ENCODE measurements at places on chromosomes 1 and 21.
A peak's percentile ranks its signal among the peaks of the same experiment; 100 is the strongest.

DNA sequence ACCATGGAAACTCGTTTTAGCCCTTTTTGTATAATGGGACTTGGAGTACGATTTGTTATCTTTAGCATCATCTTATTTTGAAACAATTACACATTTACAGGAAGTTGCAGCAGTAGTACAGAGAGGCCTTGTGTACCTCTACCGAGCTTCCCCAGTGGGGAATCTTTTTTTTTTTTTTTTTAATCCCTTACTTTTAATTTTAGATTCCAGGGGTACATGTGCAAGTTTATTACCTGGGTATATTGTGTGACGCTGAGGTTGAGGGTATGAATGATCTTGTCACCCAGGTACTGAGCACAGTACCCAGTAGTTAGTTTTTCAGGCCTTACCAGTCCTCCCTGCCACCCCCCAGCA is 45.9 kb downstream of the HHAT start:
- no peak for DNase-seq

GRCh38 chr1:14662116-14662515 is 63.6 kb downstream of the KAZN start:
- no peak for DNase-seq

- no peak for DNase-seq
These were observed 9.2 kb upstream of the OR1C1 start for GRCh38 chr1:247769603-247770002.

DNA sequence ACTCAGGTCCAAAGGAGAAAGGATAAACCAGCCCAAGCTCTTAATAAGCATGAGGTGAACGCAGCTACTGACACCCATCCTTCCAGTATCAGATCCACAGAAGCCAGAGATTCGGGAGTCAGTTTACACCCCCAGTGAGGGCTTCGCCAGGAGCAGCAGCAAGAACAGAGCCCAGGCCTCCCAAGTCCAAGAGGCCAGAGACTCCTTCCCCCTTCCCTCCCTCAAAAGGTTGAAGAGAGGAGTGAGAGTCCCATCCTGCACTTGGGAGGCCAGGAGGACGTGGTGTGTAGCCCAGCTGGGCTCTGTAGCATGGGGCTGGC is 72.8 kb downstream of the MRPL37 start:
- no peak for DNase-seq

- no peak for DNase-seq
These were observed 33.8 kb downstream of the HS2ST1 start for GRCh38 chr1:86948212-86948611.

DNA sequence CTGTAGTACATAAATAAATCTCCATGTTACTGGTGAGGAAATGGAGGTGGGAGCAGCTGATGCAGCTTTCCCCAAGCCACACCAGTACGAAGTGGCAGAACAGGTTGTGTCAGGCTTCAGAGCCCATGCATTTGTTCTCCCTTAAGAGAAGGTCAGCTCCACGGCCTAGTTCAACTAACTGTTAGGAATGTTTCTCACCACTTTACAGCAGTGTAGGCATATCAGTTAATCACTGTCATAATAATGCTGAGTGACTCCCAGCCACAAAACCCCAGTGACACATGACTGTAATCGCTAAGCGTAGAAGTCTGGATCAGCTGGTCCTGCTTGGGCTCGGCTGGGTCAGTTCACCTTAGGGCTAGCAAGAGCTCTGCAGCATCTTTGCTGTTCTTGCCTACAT is 90.4 kb downstream of the VPS26C start:
- DNase-seq, result no peak

- DNase-seq, result no peak
These were observed 585 bp downstream of the NEGR1 start for GRCh38 chr1:72281637-72282270.

DNA sequence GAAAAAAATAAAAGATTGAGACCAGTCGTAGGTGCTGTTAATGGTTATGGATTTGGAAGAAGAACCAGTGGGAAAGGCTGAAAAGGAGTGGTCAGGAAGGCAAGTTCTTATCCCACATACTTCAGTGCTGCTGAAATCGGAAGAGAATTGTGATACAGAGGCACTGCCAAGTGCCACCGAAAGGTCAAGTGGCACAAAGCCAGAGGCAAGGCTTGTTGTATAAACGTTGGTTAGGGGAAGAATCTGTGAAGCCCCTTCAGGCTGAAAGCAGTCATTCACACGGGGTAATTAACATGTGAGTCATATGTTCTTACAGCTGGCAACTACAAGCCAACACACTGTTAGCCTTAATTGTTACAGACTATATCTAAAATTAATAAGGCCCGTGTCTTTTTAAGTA is 48.8 kb downstream of the ZBTB40 start:
- no peak for DNase-seq

DNA sequence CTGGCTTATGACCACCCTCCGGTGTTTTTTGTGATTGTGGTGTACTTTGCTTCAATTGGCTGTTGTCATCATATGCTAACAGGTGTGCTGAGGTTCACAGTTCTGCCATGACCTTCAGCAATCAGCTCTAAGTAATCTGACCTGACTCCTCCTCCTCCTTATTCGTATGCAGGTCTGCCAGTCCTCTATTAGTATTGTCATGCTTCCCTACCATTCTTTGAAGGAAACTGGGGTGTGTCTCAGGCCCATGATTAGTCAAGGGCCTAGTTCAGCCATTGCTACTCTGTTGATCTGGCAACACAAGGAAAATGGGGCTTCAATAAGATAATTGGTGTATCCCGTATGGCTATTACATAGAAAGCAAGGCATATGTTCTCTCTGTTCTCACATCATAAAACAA is 332.3 kb upstream of the DPYD start:
- DNase-seq, result no peak

GRCh38 chr21:33650929-33651509 is 8.7 kb downstream of the ITSN1 start:
- DNase-seq, result no peak

- DNase-seq, result no peak
These were observed 562.8 kb downstream of the KIF26B start for GRCh38 chr1:245717611-245718010.

- DNase-seq, result no peak
These were observed 134.7 kb downstream of the KAZN start for GRCh38 chr1:14733048-14733778.

DNA sequence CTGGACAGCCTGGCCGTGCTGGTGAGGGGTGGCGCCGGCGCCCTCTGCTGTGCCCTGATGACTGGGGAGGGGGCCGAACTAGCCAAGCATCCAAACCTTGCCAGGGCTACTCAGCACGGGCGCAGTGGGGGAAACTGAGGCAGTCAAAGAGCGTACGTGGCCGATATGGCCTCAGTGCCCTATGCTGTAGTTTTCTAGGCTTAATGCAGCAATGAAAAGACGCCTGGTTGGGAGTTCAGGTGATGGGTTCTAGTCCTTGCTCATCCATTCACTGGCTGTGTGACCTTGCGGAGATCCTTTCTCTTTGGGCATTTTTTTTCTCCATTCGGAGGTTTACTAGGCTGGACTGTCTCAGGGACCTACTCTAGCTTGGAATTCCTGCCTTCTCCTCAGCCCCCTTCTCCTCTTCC is 822 bp downstream of the MTX1 start:
- DNase-seq, result no peak

GRCh38 chr1:117372863-117373412 is 5.7 kb downstream of the MAN1A2 start:
- no peak for DNase-seq

GRCh38 chr1:102852613-102853012 is 255.7 kb downstream of the COL11A1 start:
- DNase-seq, result no peak

- no peak for DNase-seq
These were observed 2.1 kb downstream of the AK4 start for GRCh38 chr1:65150108-65150463.

- DNase-seq, result no peak
These were observed 17.1 kb downstream of the MORC3 start for GRCh38 chr21:36337099-36337509.

GRCh38 chr21:39182484-39183271 is 573 bp downstream of the PSMG1 start:
- no peak for DNase-seq

DNA sequence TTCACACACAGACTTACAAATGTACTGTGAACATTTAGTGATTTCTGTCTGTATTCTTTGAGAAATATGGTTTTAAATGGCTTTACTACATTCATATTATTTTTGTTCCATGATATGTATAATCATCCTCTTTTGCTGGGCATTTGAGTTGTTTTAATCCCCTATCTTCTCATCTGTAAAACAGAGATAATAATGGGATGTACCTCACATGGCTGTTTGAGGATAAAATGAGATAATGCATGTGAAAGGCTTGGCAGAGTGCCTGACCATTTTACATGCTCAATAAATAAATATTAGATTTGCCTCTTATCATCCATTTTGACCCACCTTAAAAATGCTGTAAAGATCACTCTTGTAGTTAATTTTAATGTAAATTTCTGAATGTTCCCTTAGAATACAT is 197.2 kb downstream of the C1orf94 start:
- DNase-seq, result no peak

DNA sequence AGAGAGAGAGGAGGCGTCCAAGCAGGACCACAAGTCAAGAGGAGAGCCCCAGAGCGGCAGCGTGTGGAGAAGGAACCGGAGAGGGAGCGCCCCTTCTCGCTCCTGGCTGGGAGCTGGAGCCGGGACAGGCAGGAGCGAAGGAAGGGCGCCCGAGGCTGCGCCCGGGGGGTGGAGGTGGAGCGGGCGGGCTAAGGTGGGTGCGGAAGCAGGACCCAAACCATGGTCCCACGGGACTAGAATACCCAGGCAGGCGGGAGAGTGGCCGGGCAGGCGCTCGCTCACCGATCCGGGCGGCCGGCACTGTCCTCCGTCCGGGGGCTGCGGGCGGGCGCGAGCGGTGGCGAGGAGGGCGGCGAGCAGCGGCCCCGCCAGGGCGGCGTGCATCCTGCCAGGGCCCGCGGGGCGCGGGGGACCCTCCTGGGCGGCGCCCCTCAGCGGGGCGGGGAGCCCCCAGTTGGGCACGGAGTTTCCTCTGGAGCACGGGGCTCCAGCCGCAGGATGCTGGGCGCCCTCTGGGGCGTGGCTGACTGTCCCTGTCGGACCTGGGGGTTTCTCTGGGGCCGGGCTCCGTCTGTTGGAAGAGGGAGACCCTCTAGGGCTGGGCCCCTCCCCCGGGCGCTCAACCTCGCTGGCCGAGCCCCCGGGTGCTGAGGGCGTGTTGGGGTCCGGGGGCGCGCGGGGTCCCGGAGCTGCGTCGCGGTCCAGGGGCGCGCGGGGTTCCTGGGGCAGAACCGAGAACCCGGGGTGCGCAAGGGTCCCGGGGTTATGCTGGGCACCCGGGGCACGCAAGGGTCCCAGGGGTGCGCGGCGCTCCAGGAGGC is 569 bp downstream of the TRABD2B start:
- DNase-seq, result no peak

GRCh38 chr1:99527078-99527477 is 118.8 kb upstream of the PALMD start:
- DNase-seq, result no peak

DNA sequence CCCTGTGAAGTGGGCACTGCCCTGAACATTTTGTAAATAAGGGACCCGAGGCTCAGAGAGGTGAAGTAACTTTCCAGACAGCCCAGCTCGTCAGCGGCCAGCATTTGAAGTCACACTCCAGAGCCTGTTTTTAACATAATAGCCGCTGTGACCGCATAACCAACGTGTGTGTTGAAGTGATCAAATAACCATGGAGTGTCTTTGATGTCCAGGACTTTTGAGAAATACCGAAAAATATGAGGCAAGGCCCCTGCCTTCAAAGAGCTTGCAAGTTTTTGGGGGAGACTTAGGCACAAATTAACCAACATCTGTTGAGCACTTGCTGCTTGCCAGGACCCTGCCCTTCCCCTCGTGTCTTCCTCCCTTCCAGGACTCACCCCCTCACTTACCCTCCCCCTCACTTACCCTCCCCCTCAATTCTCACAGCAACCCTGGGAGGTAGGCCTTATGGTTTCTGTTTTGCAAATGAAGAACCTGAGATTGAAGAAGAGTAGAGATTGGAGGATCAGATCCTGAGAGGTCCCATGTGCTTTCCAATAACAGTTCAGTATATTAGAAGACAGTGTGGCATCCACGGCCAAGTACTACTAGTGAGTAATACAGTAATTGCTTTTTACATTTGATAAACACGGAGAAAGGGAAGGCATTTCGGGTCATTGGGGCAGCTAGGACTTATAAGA is 1.3 kb upstream of the SLC16A1 start:
- DNase-seq, result peak; percentile 8

- peak; percentile 81 for DNase-seq
These were observed 15.3 kb downstream of the SEMA6C start for GRCh38 chr1:151130987-151131586.

Measured in stimulated activated CD8-positive, alpha-beta memory T cell treated with anti-CD3 and anti-CD28 coated beads, Interleukin-15, amount 100 ng/mL, for 48 hours (primary cell).